ENCODE measurements at places on chromosomes 6 and 20.
A peak's percentile ranks its signal among the peaks of the same experiment; 100 is the strongest.

- no peak for DNase-seq
Measured at GRCh38 chr6:73648166-73648565, 5.6 kb downstream of the SLC17A5 start.

GRCh38 chr6:101445527-101445926 is 52.0 kb downstream of the GRIK2 start:
- no peak for DNase-seq

GRCh38 chr20:37349517-37350491 is 3.9 kb downstream of the SRC start:
- DNase-seq, result no peak

GRCh38 chr6:70371454-70372105 is 41.7 kb upstream of the FAM135A start:
- DNase-seq, result peak; percentile 56

DNA sequence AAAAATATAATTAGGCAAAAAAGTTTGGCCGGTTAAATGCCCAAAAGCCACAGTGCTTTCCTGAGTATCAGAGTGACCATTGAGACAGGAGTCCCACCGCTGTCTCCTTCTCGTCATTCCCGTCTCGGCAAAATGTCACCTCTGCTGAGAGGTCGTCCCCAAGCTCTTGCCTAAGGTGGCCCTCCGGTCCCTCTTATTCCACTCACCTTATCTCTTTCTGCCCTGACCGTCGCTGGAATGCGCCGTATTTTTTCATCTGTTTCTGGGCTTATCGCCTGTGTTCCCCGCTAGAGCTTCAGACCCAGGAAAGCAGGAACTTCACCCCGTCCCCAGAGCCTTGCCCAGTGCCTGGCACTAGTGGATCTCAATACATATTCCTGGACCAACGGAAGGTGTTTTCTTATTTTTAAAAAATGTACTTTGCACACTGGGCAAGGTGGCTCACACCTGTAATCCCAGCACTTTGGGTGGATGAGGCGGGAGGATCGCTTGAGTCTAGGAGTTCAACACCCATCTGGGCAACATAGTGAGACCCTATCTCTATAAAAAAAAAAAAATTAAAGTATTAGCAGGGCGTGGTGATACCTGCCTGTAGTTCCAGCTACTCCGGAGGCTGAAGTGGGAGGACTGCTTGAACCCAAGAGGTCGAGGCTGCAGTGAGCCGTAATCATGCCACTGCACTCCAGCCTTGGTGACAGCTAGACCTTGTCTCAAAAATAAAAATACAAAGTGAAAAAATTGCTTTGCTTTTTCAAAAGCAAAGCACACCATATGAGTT is 122.8 kb upstream of the PTPN1 start:
- DNase-seq, result no peak

DNA sequence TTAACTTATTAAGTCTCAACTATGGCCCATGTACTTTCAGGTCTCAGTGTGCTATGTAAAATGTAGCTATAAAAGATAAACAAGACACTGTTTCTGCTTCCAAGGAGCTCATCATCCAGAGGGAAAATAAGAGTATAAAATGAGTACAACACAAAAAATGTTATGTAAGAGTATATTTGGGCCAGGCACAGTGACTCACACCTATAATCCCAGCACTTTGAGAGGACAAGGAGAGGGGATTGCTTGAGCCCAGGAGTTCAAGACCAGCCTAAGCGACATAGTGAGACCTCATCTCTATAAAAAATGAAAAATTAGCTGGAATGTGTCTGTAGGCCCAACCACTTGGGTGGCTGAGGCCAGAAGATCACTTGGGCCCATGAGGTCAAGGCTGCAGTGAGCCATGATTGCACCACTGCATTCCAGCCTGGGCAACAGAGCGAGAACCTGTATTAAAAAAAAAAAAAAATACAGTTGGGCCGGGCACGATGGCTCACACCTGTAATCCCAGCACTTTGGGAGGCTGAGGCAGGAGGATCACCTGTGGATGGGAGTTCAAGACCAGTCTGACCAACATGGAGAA is 124.0 kb downstream of the EDN1 start:
- DNase-seq, result no peak

GRCh38 chr20:36468149-36469000 is 72.9 kb upstream of the MYL9 start:
- DNase-seq, result peak; percentile 71

- no peak for DNase-seq
Measured at GRCh38 chr20:47789764-47790579, 4.7 kb upstream of the SULF2 start.

Measured in NCI-H1694 treated with DMSO at 0.1 percent for 48 hours (cell line).